Kasumi-1 (cell line): ENCODE measurements at places on chromosomes 5 and 9.

GRCh38 chr5:67770431-67771025 lies 445.0 kb upstream of the PIK3R1 start:
- DNase-seq: peak; percentile 81

- DNase-seq: no peak
Measured at GRCh38 chr5:31124026-31124425, 69.5 kb upstream of the CDH6 start.

- no peak for DNase-seq
Measured at GRCh38 chr5:153903321-153903720, 135.4 kb downstream of the FAM114A2 start.

- no peak for DNase-seq
Measured at GRCh38 chr9:71624728-71625127, 143.6 kb downstream of the CEMIP2 start.

DNA sequence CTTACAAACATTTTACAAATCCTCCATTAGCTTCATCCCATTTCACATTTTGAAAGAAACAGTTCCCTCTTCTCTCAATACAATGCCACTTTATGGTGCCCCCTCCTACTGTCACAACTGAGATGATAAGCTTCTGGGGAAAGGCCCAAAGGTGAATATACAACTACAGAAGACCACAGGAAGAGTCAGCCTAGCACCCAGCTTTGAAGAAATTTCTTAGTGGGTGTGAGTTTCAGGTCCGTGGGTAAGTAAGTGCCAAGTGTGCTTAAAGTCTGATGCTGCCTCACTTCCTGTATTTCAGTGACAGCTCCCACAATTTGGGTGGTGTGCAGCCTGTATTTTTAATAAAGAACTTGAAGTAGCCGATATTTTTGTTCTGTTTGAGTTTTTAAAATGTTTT lies 68.1 kb downstream of the ARHGEF28 start:
- DNase-seq: peak; percentile 7

DNA sequence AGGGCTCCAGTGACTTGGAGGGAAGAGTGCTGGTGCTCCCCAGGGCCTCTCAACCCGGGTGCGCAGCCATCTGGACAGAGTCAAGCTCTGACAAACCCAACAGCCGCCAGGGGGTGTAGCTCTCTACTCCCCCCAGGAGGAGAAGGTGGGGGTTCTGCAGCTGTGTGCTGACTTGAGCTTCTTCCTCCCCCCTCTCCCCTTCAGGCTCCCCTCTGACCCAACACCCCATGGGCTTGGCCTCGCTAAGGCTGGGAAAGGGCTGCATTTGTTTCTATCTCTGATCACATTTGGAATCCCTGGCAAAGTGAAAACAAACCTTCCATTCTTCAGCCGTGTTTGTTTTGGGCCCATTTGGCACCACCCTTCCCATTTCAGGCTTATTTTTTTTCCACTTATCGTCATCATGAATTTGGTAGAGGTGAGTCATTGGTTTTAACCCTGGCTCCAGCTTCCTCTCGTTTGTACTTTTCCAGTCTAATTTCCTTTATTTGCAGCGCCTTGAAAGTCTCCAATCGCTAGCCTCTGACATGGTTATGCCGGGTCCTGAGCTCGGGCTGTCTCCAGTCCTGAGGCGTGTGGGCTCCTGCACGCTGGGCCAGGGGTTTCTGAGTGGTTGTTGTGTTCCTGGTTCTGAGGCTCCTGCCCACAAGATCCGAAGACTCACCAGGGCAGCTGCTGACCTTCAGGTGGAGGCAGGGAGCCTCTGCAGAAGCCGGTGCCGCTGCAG lies 36.1 kb downstream of the DAP start:
- no peak for DNase-seq
